ENCODE measurements at places on chromosomes 4 and X. TPM values are rescaled to one million over a fixed set of nuclear protein-coding genes. Genes with fewer than 3 reads are reported as not detected.

PABPC1L2A gene
- not detected for total RNA-seq

GAGE12C gene
- total RNA-seq: not detected

NR3C2 gene
- 6.1 TPM for total RNA-seq

GRCh38 chrX:120759685-120760084 is 116.0 kb downstream of the CT47B1 start:
- peak; percentile 3 for DNase-seq
- no peaks in the 10 kb centered on the region for H3K27me3 ChIP-seq
- no peaks in the 10 kb centered on the region for H3K36me3 ChIP-seq

DNA sequence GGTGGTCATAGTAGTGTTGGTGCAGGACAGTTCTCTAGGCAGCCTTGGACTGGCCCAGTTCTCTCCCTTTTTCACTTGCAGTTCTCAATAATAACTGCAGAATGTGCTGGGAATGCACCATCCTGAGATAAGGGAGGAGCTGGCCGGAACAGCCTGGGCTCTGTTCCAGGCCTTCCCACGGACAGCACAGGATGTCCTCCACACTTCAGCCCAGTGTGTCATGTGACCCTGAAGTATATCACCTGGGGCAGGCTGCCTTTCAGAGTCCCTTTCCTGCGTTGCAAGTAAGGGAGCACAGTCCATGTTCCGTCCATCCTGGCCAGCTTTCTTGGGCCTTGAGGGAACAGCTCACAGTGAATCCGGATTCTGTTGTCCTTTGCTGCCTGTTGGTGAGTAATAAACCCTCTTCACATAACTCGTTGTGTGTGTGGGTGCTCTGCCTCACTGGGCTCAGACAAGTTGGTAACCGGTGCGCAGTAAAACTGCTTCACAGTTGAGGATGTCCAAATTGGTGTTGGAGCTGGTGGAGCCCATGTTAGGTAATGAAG is 32.3 kb upstream of the BBS12 start:
- H3K36me3 ChIP-seq: no peaks in the 10 kb centered on the region
- no peak overlapping the region for H3K4me3 ChIP-seq
- peaks cover 14% of the 10 kb centered on the region for H3K4me1 ChIP-seq
- H3K27ac ChIP-seq: no peak overlapping the region
- peaks cover 27% of the 10 kb centered on the region for H3K27me3 ChIP-seq

DNA sequence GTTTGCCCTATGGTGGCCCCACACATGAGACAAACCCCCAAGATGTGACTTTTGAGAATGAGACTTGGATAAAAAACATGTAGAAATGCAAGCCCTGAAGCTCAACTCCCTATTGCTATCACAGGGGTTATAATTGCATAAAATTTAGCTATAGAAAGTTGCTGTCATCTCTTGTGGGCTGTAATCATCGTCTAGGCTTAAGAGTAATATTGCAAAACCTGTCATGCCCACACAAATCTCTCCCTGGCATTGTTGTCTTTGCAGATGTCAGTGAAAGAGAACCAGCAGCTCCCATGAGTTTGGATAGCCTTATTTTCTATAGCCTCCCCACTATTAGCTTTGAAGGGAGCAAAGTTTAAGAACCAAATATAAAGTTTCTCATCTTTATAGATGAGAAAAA is 14.6 kb downstream of the ALB start:
- H3K4me3 ChIP-seq: no peak overlapping the region
- H3K4me1 ChIP-seq: no peaks in the 10 kb centered on the region
- no peaks in the 10 kb centered on the region for H3K27me3 ChIP-seq

- DNase-seq: no peak
- no peak overlapping the region for H3K4me3 ChIP-seq
- H3K36me3 ChIP-seq: no peaks in the 10 kb centered on the region
- no peaks in the 10 kb centered on the region for H3K27me3 ChIP-seq
These were observed 51.2 kb upstream of the EDA start for GRCh38 chrX:69564665-69565064.

DNA sequence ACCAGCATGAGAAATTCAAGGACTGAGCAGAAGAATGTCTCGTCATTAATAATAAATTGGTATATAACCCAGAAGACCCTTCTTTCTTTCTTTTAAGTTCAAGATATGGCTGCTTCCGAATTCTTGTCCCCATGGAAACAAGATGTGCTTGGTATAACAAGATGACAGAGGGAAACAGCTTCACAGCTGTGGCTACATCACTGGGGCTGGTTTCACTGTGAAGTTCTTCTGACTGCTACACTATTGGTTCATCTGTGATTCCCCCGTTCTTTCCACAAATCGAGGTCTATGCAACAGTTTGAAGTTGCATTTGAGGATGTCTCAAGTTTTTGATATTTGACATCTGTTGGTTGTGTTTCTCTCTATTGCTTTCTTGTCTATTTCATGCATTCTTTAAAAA is 12.3 kb upstream of the DTHD1 start:
- H3K4me1 ChIP-seq: peaks cover 53% of the 10 kb centered on the region
- DNase-seq: peak; percentile 79
- no peaks in the 10 kb centered on the region for H3K36me3 ChIP-seq
- no peak overlapping the region for H3K4me3 ChIP-seq
- H3K27ac ChIP-seq: peak overlapping the region; percentile 79
- no peaks in the 10 kb centered on the region for H3K27me3 ChIP-seq

DNA sequence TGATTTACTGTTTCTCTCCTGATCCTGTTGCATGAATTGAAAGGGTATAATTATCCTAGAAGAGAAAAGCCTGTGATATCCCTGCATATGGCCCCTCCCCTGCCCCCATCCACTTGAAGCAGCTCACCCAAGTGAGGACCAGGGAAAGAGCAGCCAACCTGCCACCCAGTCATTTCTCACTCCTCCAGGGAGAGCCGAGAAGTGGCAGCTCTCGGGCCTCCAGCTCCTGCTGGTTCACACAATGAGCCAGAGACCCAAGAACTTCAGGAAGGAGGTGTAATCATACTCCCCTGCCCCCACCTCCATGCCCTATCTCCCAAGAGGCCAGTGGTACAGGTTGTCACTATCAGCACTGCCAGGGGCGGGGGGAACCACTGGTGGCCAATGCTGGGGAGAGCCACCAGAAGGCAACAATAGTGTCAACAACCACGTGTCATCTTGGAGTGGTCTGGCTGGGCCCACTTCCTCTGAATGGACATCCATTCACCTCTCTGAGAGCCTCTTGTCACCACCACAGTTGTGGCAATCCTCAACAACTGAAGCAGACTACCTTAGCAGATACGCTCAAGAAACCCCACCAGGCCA is 42.9 kb downstream of the APOO start:
- no peak overlapping the region for H3K27ac ChIP-seq
- no peak for DNase-seq
- no peak overlapping the region for H3K4me3 ChIP-seq
- peaks cover 4% of the 10 kb centered on the region for H3K4me1 ChIP-seq

GRCh38 chr4:136012220-136012619 is 1520.1 kb downstream of the PCDH18 start:
- H3K27ac ChIP-seq: no peak overlapping the region
- no peaks in the 10 kb centered on the region for H3K36me3 ChIP-seq
- DNase-seq: no peak

- H3K27me3 ChIP-seq: no peaks in the 10 kb centered on the region
- no peak overlapping the region for H3K4me3 ChIP-seq
- peaks cover 11% of the 10 kb centered on the region for H3K36me3 ChIP-seq
- H3K4me1 ChIP-seq: peaks cover 17% of the 10 kb centered on the region
- no peak overlapping the region for H3K27ac ChIP-seq
- DNase-seq: no peak
These were observed 74.6 kb downstream of the WDR44 start for GRCh38 chrX:118420462-118420861.

DNA sequence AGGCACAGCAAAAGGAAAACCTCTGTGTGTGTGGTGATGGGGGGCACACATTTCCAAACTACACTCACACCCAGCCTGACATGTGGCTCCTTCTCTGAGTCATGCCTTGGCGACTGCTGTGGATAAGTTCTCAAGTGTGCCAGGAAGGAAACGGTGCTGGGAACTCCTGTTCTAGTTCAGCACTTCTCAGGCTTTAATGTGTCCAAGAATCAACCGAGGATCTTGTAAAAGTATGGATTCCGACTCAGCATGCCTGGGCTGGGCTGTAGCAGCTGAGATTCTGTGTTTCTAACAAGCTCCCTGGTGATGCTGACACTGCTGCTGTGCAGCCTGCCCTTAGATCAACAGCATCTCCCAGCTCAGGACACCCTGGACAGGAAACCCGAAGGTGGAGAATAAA is 20.2 kb downstream of the CLNK start:
- H3K4me3 ChIP-seq: no peak overlapping the region
- DNase-seq: peak; percentile 20
- H3K36me3 ChIP-seq: no peaks in the 10 kb centered on the region
- H3K4me1 ChIP-seq: peaks cover 4% of the 10 kb centered on the region
- H3K27ac ChIP-seq: no peak overlapping the region
- H3K27me3 ChIP-seq: peaks cover 1% of the 10 kb centered on the region

- no peaks in the 10 kb centered on the region for H3K27me3 ChIP-seq
- H3K36me3 ChIP-seq: peaks cover 59% of the 10 kb centered on the region
- H3K27ac ChIP-seq: no peak overlapping the region
These were observed 17.9 kb downstream of the METAP1 start for GRCh38 chr4:99013402-99013843.

DNA sequence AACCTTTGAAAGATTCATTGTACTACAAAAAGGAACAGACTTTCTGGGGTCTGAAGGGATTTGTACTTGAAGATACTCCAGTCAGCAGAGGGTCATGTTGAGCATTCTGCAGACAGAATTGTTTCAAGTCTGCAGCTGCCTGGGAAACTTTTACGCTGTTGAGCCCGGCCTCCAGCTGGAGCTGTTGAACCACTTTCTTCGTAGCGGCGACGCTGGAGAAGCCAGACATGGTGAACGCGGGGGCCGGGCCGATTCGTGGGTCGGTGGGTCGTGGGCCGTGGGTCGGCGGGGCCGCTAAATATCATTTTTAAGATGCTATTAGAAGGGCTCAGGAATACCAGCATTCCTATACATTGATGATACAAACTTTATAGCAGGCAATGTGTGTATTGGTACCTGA is 12.0 kb upstream of the RTL9 start:
- H3K27ac ChIP-seq: no peak overlapping the region
- no peaks in the 10 kb centered on the region for H3K36me3 ChIP-seq

- no peaks in the 10 kb centered on the region for H3K27me3 ChIP-seq
- H3K4me3 ChIP-seq: no peak overlapping the region
- H3K27ac ChIP-seq: no peak overlapping the region
These were observed 132.8 kb upstream of the STIM2 start for GRCh38 chr4:26727844-26728243.

DNA sequence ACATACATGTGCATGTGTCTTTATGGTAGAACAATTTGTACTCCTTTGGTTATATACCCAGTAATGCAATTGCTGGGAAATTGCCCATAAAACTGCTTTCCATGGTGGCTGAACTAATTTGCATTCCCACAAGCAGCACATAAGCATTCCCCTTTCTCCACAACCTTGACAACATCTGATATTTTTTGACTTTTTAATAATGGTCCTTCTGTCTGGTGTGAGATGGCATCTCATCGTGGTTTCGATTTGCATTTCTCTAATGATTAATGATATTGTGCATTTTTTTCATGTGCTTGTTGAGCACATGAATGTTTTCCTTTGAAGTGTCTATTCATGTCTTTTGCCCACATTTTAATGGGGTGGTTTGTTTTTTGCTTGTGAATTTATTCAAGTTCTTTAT is 166.0 kb downstream of the TMEM47 start:
- no peaks in the 10 kb centered on the region for H3K4me1 ChIP-seq
- H3K36me3 ChIP-seq: no peaks in the 10 kb centered on the region
- no peak for DNase-seq
- H3K27ac ChIP-seq: no peak overlapping the region
- no peaks in the 10 kb centered on the region for H3K27me3 ChIP-seq

DNA sequence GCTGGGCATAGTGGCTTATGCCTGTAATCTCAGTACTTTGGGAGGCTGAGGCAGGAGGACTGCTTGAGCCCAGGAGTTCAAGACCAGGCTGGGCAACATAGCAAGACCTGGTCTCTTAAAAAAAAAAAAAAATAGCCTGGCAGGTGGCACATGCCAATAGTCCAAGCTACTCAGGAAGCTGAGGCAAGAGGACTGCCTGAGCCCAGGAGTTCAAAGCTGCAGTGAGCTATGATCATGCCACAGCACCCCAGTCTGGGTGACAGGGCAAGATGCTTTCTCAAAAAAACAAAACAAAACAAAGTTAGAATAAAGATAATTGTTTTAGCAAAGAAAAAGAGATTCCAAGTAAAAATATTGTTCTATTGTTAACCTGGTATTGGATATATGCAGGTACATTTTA is 75.0 kb downstream of the LRBA start:
- DNase-seq: no peak
- H3K36me3 ChIP-seq: peaks cover 3% of the 10 kb centered on the region
- no peaks in the 10 kb centered on the region for H3K27me3 ChIP-seq

DNA sequence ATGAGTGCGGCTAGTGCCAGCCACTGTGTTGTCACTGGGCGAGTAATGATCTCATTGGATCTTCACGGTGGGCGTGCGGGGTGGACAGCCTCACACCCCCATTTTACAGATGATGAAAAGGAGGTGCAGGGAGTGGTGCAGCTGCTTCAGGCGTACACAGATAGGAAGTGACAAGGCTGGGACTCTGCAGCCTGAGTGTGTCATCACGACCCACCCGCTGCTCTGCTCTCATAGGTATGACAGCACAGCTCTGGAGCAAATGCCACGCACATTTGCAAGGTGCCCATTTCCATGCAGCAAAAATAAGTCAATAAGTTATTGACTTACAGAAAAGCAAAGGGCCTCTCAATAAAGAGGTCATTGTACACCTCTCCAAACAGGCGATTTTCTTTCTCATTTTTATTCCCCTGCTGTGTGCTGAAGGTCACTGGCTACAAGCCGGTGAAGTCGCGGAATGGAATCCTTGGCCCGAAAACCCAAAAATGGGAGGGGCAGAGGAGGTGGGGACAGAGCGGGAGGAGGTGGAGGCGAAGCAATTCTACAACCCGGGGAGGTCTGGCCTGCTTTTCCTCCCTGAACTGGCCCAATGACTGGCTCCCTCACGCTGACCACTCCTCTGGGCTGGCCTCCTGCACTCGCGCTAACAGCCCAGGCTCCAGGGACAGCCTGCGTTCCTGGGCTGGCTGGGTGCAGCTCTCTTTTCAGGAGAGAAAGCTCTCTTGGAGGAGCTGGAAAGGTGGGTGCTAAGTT is at the start of gene SOD3:
Gene SOD3 (plus strand): TSS at position 658 of the 750 bp plus-strand sequence. CDS start 3,949 bp downstream, outside the sequence.
- no peak within 1 kb of the TSS for H3K4me3 ChIP-seq
- no peaks in the 10 kb centered on the region for H3K4me1 ChIP-seq
- no peak for DNase-seq

- H3K4me3 ChIP-seq: no peak overlapping the region
- H3K27me3 ChIP-seq: peaks cover 18% of the 10 kb centered on the region
- no peaks in the 10 kb centered on the region for H3K36me3 ChIP-seq
- H3K27ac ChIP-seq: no peak overlapping the region
- DNase-seq: no peak
These were observed 31.4 kb downstream of the OTOP1 start for GRCh38 chr4:4195354-4195753.

DNA sequence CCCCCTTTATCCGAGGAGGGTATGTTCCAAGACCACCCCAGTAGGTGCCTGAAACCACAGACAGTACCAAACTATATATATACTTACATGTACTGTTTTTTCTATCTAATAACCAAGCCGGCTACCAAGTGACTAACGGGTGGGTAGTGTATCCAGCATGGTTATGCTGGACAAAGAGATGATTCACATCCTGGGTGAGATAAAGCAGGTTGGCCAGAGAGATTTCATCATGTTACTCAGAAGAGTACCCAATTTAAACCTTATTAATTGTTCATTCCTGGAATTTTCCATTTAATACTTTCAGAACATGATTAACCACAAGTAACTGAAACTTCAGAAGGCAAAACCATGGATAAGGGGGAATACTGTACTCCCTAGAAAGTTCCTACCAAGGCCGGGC is 46.5 kb downstream of the RFC1 start:
- H3K27me3 ChIP-seq: no peaks in the 10 kb centered on the region
- no peak for DNase-seq
- no peak overlapping the region for H3K4me3 ChIP-seq
- peaks cover 28% of the 10 kb centered on the region for H3K36me3 ChIP-seq
- H3K4me1 ChIP-seq: peaks cover 4% of the 10 kb centered on the region
- H3K27ac ChIP-seq: peak overlapping the region; percentile 61
